Suppressor macrophage (primary cell): ENCODE measurements at places on chromosomes 4 and X.

DNA sequence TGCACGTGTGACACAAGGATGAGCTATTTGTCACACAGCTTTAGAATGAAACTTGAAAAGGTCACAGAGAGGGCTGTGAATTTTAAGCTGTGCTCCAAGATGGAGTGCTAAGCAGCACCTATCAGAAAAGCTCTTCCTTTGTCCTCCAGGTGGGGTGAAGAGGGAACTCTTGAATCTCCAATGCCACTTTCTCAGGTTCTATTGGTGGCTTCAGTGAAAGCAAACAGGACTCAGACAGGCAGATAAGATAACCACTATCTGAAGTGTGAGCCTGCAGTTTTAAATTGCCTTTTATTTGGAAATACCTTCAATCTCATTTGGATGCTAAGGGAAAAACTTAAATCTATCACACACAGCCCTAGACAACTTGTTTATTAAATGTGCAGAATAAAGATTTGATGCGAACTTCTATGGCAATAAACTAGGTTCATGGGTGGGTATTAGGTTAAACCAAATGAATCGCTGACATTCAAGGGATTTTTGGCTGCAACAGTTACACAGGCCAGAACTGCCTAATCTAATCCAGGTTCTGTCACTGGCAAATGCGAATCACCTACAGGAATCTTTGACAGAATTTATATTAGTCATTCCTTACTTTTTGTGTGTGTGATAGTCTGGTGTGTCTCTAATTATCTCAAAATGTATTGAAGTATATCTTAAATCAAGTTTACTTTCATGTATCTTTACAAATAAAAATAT, 13.6 kb upstream of the PDGFRA start:
- no peak for DNase-seq

- no peak for DNase-seq
Measured at GRCh38 chrX:31124536-31124935, 52.7 kb upstream of the FTHL17 start.

GRCh38 chrX:78979789-78980464, 34.7 kb downstream of the P2RY10 start:
- DNase-seq = peak; percentile 31

GRCh38 chrX:13397878-13398818, 78.3 kb upstream of the ATXN3L start:
- DNase-seq = no peak

- no peak for DNase-seq
Measured at GRCh38 chrX:117919755-117920154, 196.9 kb downstream of the KLHL13 start.

DNA sequence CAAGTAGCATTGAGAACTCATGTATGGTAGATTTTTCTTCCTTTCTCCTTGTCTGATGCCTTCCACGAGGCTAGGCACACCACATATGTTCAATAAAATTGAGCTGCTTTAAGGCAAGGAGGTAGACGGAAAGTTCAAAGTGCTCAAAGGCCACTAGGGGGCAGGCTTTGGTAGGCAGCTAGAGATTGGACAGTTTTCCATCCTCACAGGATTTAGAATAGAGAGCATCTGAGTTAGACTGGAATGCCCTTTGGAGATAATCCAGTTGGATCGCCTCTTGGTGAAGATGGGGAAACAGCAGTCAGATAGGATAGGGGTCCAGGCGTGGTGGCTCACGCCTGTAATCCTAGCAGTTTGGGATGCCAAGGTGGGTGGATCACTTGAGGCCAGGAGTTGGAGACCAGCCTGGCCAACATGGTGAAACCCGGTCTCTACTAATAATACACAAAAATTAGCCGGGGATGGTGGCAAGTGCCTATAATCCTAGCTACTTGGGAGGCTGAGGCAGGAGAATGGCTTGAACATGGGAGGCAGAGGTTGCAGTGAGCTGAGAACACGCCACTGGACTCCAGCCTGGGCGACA, 30.4 kb downstream of the ELF4 start:
- peak; percentile 69 for DNase-seq

- no peak for DNase-seq
Measured at GRCh38 chrX:118534716-118535493, 39.3 kb downstream of the DOCK11 start.

DNA sequence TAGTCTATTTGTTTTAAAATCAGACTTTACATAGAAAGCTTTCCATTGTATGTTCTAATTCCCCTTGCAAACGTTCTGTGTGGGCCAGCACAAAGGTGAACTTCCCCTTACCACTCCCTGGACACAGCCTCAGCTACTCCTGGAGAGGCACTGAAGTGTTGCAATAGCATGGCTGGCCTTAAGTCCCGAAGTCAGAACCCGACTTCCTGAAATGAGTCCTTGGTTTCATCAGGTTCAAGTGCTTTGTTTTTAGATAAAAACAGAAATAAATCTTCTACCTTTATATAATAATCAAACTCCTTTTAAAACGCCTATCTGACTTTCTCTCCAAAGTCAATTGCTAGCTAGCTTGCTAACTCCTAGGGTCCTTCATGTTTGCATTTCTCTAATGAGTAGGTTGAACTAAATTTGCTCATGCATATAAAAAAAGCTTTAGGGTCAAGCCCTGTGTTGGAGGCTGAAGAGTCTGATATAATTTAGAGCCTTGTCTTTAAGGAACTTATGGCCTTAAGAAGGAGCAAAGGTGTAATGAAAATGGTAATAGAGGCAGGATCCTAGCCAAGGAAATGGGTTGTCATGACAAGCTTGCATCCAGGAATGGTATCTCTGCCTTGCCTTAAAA, 9.0 kb downstream of the BMP3 start:
- peak; percentile 31 for DNase-seq

DNA sequence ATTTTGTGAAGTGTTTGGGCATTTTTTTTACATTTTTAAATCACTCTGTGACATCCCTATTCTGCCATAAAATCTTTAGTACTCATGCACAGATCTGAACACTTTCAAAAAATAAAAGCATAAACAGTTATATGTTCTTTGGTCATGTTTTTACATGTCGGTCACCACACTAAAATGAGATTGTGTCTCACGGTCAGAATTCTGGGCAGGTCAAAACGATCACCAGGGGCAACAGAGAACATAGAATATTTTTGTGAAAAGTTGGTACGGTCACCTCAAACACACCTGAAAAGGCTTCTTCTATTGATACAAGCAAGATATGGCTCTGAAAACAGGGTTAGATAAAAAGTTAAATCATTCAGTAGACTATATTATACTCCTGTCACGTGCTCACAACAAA, 189.1 kb downstream of the PDGFC start:
- no peak for DNase-seq

- no peak for DNase-seq
Measured at GRCh38 chr4:73460913-73461522, 20.5 kb upstream of the AFM start.

DNA sequence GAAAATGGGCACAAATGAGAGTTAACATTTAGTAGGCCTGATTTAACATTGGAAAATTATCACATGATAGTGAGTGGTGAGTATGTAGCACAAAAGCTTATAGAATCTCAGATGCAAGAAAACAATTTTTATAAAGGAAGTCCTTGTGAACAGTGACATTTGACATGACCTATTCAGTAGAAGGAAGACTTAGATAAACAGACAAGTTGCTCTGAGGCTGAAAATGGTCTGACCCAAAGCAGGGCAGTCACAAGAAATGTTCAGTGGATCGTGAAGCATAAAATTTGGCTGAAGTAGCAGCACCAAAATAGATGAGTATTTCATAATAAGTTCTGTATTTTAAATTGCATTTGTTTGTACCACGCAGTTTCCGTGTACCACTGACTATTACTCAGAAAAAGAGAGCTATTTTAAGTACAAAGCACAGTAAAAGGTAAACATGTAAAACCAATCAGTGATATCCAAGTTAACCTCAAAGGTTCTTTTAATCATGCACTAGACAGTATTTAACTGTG, 605.7 kb upstream of the PABPC4L start:
- no peak for DNase-seq

GRCh38 chrX:52082578-52082977, 13.6 kb upstream of the MAGED4B start:
- DNase-seq = no peak

DNA sequence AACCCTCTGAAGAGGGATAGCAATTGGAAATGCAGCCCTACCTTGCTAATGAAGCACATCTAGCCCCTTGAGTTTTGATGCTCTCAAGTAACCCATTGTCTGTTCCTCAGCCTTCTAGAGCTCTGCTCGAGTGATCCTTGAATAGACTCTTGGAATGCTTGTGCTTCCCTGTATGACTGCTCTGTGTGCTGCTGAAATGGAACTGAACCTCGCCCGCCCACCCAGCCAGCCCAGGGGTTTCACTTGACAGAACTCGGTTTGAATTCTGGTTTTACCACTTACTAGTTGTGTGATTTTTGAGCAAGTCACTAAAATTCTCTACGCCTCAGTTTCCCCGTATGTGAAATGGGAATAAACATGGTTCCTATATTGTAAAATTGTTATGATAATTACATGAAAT, 77.1 kb downstream of the MID2 start:
- DNase-seq = no peak

DNA sequence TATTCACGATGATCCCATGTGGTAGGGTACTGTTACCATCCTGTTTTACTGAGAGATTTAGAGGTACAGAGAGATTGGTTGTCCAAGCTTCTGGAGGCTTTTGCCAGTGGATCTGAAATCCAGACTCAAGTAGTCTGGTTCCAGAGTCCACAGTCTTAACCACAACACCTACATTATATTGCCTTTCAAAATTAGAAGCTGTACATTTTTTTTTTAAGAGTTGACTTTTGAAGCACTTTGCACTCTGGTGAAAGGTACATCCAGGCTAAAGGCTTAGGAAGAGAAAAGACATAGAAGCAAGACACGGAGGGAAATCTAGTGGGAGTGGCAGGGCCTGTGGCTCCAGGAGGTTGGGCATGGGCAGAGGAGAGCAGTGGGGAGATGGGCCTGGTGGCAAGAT, 122.1 kb downstream of the AFF1 start:
- no peak for DNase-seq

- no peak for DNase-seq
Measured at GRCh38 chr4:147117431-147117830, 171.8 kb upstream of the TTC29 start.

DNA sequence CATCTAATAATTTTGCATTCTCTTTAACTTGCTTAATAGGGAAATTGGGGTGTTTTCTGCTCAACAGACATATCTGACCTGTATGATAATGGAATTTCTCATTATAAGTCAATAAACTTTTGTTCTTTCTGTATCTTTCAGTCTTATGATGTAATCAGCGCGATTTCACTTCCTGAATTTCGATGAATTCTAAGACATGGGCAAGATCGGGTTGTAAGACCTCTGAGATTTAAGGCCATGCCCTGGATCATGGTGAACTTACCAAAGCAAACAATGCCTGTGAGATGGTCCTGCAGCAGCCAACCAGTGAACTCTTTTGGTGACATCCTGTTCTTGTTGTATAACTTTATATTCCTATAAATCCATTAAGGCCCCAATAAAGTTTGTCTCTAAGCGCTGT, 88.1 kb downstream of the NBDY start:
- DNase-seq = peak; percentile 34

- DNase-seq = peak; percentile 67
Measured at GRCh38 chr4:26885912-26886274, 25.3 kb downstream of the STIM2 start.

DNA sequence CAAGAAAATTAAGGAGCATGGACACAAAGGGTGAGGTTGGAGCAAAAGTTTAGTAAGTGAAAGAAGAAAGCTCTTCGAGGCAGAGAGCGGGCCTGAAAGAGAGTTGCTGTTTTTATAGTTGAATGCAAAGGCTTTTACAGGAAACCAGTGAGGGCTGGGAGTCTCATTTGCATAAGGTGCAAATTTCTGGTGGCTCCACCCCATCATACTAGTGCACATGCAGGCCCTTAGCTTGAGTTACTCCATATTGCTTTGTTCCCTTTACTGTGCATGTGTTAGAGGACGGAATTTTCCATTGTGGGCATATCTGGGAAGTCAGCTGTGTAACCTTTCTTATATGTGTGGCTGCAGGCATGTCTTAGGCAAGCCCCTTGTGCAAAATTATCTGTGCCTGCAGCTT, 48.0 kb downstream of the CPE start:
- no peak for DNase-seq

DNA sequence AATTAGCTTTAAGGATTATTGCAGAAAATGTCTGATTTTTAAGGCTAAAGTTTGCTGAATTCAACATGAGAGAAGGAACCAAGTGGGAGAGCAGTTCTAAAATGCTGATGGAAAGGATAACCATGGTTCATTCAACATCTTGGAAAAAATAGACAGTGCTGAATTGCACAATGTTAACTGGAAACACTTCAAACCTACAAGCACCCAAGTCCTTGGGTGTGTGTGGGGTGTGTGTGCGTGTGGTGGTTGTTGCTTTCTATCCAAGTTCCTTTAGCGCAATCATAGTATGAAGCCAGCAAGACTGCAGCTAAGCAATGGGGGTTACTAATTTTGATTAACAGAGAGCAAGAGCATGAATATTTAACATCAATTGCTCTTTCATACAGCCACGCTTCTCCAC, 29.3 kb upstream of the SCOC start:
- DNase-seq = no peak

- DNase-seq = peak; percentile 63
Measured at GRCh38 chrX:41435708-41436107, 11.4 kb upstream of the NYX start.

GRCh38 chr4:96312046-96312685, 472.3 kb downstream of the PDHA2 start:
- no peak for DNase-seq

GRCh38 chrX:47683184-47683828, 24.3 kb upstream of the UXT start:
- DNase-seq = no peak

DNA sequence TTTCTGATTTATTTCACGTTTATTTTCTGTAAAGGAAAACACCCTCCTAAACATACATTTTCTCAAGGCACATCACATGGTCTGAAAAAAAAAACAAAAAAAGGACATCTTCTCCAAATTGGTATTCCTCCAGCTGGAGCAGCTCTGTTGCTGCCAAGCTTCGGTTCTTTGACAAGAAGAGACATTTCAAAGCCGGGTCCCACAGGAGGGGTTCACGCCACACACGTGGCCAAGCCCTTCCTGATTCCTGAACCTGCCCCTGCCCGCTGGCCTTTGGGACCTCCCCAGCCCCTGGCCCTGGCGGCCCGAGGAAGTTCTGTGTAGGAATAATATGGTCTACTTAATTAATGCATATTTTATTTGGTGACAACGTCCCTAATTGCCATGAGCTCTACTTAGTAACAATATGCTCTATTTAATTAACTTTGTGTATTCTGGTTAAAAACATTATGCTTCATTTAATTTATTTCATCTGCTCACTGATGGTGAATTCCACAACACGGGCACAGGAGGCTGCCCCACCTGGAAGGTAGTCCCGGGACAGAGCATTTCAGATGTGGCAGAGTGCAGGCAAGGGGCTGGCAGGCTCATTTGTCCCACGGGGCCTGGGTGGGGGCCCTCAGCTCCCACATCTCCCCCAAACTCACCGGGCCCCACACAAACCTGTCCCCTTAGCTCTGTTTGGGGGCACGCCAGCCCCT, 5.4 kb upstream of the RGS12 start:
- no peak for DNase-seq

DNA sequence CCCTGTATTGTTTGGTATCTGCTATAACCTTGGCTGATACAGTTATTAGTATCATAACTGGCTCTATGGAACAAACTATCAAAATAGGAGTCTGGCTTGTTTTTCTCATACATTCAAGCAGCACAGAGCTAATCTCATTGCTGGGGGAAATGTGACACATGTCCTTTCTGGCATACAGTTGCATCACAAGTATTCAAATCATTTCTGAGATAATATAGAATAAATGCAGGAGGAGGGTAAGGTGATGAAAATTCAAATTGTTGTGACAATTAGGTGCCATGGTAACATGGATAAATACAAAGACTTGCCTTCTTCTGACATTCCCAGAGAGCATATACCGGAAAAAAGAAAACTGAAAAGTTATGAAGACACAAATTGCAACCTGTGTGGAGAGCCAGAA, 2706.8 kb downstream of the ARAP2 start:
- DNase-seq = no peak

GRCh38 chr4:115711575-115711974, 598.2 kb upstream of the NDST4 start:
- DNase-seq = no peak
